ENCODE measurements at places on chromosomes 2 and 18. TPM values are rescaled to one million over a fixed set of nuclear protein-coding genes. Genes with fewer than 3 reads are reported as not detected.

GRCh38 chr2:40260437-40260836, 191.5 kb downstream of the SLC8A1 start:
- no peak for DNase-seq

GRCh38 chr18:34048423-34048822, 176.3 kb downstream of the NOL4 start:
- no peak for DNase-seq

DNA sequence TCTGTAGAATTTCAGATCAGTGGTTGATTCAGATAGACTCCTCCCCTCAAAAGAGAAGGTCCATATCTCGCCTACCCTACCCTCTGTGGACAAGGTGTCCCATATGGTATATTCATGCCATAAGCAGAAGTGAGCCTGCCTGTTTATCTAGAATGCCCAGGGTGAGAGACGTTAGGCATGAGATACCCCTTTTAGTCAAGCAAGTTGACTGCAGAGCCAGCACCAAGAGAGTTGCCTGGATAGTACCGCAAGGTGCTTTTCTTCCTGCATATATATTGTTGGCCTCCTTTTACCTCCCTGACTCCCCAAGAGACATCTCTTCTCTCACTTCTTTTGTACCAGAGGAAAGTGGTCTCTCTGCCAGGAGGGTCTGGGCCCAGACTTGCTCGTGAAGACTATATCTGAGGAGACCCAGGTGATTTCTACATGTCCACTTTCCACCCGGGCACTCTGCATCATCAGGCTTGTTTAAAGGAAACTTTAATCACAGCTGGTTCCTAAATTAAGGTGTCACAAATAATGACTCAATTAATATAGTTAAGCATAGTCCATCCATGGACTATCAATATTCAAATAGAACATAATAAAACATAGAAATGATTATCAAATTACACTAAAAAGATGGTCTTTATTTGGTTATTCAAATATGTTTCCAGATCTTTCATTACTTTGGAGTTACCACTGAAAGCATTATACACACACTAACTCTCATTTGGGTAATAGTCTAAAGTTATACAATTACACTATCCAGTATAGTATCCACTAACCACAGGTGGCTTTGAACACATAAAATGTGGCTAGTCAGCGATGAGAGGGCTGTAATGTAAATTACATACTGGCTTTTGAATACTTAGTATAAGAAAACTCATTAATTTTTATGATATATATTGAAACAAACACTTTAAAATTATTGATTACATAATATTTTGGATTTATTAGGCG, 4.1 kb downstream of the ITGA4 start:
- DNase-seq: no peak

- DNase-seq: no peak
Measured at GRCh38 chr18:55252053-55252675, 292.9 kb upstream of the CCDC68 start.

DNA sequence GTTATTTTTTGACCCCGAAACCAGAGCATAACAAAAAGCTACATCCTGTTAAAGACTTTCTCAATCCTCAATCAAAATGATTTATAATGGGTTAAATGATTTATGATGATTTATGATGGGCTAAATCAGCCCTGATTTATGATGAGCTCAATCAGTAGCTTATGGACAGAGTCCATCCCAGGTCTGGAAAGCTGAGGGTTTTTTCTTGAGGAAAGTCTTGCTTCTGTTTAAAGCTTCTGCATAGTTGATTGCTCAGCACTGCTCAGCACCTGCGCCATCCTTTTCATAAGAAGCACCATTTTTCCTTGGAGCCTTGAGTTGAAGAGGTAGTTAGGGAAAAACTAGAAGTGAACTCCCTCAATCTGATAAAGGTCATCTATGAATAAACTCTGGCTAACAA, 356.8 kb downstream of the CYRIA start:
- no peak for DNase-seq

Gene COL4A3
- polyA plus RNA-seq: 2.4 TPM

Gene LRATD1
- not detected for polyA plus RNA-seq

Gene GALNT3
- 4.4 TPM for polyA plus RNA-seq

Gene MSTN
- polyA plus RNA-seq: not detected

- DNase-seq: no peak
Measured at GRCh38 chr2:173673640-173674039, 291.5 kb downstream of the SP3 start.

Data from GM12878 (cell line).